ENCODE measurements at places on chromosomes 2 and 18.

DNA sequence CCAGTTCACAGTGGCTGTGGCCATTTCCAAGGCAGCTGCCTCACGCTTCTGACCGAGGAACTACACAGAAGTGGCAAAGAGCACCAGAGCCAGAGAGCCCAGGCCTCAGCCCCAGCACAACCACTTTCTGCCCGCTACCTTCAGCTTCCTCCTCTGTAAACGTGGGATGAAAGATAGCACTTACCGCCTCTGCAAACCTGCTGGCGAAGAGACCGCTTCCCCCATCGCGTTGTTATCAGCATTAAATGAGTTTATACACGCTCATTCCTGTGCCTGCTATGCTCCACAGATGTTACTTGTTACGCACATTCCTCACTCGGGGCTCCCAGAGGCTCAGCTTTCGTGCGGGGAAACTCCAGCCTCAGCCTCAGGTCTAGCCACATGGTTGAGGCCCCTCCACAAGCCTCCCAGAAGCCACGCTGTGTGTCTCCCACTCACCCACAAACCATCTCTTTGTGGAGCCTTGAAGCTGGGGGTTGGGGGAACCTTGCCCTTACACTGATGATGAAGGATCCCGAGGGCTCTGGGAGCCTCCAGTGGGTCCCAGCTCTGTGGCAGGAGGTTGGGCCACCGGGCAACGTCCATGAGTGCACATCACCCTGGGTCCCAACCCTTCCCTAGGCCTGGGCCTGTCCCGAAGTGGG lies 63.3 kb upstream of the SMAD7 start:
- no peak for DNase-seq

DNA sequence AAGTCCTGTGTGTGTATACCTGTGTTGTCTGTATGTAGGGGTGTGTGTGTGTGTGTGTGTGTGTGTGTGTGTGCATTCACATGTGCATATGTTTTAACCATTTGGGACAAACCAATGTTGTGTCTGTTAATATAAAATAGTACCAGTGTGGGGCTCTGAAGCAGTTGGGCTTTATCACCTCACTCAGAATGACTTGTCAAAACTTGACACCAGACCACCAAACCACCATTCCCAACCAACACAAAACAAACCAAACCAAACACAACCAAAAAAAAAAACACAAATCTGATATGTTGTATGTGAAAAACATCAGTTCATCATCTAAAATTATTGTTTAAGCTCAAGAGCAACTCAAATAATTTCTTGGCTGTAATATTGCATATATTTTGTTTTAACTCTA lies 42.1 kb downstream of the CALCRL start:
- DNase-seq = no peak

DNA sequence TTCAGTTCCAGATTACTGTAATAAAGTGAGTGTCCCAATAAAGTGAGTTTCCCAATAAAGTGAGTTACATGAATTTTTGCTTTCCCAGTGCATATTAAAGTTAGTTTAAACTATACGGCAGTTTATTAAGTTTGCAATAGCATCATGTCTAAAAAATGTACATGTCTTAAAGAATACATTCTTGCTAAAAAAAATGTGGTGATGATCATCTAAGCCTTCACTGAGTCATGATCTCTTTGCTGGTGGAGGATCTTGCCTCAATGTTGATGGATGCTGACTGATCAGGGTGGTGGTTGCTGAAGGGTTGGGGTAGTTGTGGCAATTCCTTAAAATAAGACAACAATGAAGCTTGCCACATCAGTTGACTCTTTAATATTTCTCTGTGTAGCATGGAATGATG lies 664.2 kb downstream of the TDRD15 start:
- no peak for DNase-seq

DNA sequence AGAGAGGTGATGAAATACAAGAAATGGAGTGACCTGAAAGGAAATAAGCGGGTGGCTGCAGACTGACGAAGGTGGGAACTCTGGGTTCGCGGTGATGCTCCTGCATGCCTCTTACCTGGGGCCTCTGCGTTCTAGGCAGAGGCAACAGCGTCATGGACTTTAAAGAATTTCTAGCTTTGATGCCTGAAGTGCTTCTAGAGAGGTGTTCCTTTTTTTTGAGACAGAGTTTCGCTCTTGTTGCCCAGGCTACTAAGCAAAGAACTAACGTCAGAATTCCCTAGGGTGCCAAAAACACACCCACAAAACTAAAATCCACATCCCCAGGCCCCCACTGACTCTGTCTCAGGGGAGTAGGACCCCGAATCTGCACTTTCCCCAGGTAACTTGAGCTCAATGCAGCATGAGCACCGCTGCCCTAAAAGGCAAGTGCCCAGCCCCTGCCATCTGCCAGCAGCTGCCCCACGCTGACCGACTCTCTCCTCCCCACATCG lies 110.5 kb upstream of the ID2 start:
- DNase-seq = no peak

DNA sequence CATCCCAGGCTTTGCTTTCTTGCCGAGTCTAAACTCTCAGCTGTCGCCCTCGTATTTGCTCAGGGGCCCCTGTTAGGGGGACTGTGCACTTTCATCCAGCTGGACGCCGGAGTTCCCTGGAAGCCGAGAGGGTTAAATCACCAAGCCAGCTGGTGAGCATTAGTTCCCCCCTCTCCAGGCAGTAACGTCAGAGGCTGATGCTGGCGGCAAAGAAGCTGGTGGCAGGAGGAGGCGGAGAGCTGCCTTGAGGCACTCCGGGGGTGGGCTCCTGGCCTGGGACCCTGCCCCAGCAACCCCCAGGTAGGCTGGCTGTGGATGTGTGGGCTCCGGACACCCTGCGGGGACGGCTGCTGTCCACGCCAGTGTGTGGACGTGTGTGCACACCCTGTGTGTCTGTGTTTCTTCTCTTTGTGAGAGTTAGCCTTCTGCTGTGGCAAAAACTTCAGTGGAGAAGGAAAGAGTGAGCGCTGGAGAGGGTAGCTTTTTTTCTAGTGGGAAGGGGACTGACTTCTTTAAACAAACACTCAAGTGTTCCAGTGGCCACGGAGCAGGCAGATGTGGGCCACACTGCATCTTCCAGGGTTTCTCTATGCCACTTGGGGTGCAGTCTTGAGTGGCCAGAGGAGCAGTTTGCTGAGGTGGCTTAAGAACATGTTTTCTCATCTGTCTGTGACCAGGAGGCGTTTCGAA lies 84.7 kb downstream of the GLI2 start:
- DNase-seq = no peak

DNA sequence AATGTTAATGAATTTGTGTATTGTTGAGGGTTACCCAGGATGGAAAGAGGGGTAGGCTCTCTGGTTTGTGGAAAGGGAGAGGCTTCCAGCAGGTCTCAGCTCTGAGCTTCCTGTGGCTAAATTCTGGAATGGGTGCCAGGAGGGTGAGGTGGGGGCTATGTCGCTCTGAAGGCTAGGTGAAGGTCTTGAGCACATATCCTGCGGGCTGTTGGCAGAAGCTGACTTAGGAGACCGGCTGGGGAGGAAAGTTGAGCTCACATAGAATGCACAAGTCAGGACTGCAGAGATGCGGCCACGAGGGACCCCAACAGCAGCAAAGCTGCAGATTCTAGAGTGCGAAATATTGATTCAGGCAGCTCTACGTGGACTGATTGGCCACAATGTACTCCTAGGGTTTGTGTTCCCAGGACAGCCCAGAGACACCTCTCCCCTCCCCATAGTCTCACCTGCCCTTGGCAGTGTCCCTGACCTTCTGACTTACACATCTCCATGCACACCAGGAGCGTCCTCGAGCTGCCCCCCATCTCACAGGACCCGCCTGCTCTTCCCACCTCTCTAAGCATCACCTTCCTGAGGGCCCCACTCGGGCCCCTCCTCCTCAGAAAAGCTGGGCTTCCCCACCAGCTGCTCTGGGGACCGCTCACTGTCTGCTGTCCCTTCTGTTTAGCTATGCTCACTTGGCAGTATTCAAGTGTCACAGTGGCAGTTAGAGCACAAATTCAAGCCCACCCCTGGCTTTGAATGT lies 72.6 kb downstream of the ALK start:
- no peak for DNase-seq

DNA sequence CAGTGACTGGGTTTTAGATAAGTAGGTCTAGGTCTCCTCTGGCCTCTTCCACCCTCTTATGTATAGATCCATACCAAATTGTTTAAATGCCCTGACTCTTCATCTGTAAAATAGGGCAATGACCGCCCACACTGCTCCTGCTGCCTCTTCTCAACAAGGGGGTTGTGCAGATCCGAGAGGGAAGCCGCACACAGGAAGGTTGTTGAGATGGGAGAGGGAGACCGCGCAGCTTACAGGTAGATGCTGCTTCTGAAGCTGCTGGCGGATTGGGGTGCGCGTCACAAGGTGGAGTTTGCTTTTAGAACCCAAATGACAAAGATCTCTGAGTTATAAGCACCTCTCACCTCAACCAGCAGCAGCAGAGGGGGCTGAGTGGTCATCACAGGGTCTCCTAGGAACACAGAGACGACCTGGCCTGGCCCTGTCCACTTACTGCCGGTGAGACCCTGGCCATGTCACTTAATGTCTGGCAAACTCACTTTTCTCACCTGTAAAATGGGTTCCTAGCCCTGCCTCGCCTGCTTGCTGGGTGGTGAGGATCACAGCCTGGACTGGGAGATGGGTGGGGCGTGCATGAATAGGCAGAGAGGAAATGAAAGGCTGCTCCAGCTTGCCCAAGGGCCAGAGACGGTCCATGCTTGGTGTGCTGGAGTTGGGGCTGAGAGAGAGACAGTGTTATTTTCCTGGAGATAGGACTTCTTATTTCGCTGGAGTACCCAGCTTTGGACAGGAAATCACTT lies 251.3 kb downstream of the EIPR1 start:
- no peak for DNase-seq

- no peak for DNase-seq
Measured at GRCh38 chr2:30512243-30512886, 65.3 kb downstream of the LCLAT1 start.

DNA sequence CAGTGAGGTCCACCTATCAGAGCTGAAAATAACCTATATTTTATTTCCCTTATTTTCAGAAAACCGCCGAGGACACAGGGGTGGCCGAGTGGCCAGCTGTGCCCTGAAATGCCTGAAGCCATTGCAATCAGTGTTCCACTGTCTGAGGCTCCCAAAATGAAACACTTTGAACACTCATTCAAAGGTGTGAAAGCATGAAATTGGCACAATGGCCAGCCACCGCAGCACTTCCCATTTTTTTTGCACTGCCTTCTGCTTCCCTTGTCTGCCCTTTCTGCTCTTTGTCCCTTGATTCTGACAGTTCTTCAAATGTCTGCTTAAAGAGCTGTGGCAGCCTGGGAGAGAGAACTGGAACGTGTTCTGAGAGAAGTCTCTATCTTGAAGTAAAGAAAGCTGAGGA lies 1127.5 kb upstream of the CELF4 start:
- DNase-seq = no peak

GRCh38 chr2:234463626-234464290 lies 33.1 kb downstream of the ARL4C start:
- DNase-seq = peak; percentile 84

DNA sequence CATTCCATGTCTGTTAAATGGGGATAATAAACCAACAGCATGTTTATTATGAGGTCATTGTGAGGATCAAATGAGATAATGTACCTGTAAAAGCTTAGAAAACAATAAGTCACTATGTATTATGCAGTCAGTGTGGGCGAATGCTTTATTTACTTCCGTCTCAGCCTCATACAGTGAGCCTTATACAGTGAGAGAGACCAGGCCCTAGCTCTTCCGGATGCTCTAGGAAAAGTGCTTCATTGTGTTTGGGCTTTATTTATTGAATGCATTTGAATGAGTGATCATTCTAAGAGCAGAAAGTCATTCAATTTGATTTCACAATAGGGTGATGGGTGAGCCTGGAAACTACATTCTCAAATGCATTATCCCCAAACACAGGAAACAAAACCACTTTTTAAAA lies 603.9 kb upstream of the FANCL start:
- DNase-seq = no peak

- DNase-seq = no peak
Measured at GRCh38 chr2:18704276-18704675, 114.9 kb upstream of the NT5C1B start.

- DNase-seq = no peak
Measured at GRCh38 chr2:6679471-6679870, 186.2 kb downstream of the CMPK2 start.

DNA sequence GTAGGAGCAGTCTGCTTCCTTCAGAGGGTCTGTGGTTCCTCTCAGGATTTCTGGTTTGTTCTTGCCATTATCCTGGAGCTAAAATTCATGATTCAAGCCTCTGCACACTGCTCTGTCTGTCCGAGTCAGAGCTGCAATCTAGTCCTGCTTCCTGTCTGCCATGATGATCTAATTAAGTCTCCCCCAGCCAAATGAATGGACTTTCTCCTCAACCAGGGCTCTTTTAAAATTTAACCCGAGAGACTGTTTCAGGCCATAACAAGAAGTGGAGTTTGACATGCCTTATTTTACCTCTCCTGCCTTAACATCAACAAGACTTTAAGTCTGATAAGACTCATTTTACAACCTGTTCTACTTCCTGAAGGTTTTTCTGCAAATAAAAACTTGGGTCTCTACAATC lies 1009.6 kb upstream of the DDX18 start:
- no peak for DNase-seq

- DNase-seq = no peak
Measured at GRCh38 chr2:231708773-231709635, 679 bp downstream of the PTMA start.
